ENCODE measurements at places on chromosomes 1 and 21.

GRCh38 chr1:164693564-164694359 lies 134.8 kb downstream of the PBX1 start:
- no peak for DNase-seq

DNA sequence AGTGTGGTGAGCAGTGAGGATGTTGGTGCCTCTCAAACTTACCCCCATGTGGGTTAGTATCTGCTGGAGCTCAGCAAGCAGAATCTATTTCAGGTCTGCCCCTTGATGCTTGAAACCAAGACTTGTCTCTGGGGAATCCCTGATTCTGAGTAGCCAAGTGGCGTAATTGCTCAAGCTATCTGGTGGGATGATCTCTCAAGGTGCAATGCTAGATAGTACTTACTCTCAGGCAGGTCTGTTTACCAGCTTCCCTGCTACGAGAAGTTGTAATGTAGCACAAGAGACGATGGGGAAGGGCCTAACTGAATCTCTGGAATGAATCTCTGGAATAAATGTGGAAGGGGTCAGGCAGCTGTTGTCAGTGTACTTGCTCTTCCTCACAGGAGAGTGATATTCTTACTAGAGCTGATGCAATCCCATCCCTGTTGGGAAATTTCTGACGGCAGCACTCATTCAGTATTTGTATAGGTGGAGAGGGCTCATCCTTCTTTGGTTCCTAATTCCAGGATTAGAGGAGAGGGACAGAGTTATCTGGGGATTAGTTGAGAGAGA lies 65.4 kb downstream of the MACF1 start:
- no peak for DNase-seq

- DNase-seq: no peak
Observed at GRCh38 chr1:58883037-58883887, 99.4 kb upstream of the JUN start.

GRCh38 chr1:98920441-98921110 lies 84.1 kb downstream of the PLPPR5 start:
- no peak for DNase-seq

- no peak for DNase-seq
Observed at GRCh38 chr1:24735509-24736375, 9.5 kb upstream of the CLIC4 start.

DNA sequence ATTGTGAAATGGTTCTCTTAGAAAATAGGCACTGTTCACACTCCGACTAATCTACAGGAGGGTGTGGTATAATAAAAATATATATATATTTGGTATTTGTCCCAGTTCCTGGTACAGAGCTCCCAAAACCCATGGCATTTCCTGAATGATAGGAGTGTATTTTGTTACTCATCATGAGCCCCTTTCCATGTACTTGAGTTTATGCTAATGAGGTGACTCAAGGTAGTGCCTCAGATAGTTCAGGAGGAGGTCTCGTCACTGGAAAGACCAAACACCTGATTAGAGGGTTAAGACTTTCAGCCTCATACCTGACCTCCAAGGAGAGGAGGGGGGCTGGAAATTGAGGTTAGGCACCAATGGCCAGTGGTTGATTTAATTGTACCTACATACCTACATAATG lies 57.9 kb downstream of the TTC3 start:
- DNase-seq: no peak

DNA sequence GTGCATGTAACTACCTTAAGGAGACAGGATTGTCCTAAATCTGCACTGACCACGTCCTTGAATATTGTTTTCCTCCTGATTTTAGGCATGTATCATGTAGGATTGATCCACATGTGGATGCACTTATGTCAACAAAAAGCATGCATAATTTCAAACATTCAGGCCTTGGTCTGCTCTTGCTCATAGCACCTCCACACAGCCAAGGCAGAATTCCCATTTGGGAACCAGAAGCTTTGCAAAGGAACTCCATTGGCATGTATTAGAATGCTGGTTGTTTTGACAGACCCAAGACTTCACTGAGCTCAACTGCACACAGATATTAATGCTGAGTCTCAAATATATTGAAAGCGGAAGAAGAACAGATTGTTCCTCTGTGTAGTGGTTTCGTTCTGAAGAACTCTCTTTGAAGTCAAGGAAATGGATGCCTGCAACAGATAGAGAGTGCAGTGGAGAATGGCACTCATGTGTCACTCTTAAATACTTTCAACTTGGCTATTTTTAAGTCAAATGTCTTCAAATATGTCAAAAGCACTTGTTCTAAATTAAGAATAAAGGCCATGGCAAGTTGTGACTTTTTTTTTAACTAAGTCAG lies 387.6 kb downstream of the LTN1 start:
- DNase-seq: no peak

DNA sequence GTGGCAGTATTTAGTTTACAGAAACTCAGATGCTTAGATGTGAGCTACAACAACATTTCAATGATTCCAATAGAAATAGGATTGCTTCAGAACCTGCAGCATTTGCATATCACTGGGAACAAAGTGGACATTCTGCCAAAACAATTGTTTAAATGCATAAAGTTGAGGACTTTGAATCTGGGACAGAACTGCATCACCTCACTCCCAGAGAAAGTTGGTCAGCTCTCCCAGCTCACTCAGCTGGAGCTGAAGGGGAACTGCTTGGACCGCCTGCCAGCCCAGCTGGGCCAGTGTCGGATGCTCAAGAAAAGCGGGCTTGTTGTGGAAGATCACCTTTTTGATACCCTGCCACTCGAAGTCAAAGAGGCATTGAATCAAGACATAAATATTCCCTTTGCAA lies 59.7 kb upstream of the ZNF326 start:
- DNase-seq: no peak

- DNase-seq: no peak
Observed at GRCh38 chr1:107877092-107877491, 87.9 kb downstream of the VAV3 start.

GRCh38 chr1:221419513-221420095 lies 322.3 kb downstream of the DUSP10 start:
- no peak for DNase-seq

GRCh38 chr1:53590531-53591515 lies 131.6 kb downstream of the DMRTB1 start:
- peak; percentile 71 for DNase-seq

DNA sequence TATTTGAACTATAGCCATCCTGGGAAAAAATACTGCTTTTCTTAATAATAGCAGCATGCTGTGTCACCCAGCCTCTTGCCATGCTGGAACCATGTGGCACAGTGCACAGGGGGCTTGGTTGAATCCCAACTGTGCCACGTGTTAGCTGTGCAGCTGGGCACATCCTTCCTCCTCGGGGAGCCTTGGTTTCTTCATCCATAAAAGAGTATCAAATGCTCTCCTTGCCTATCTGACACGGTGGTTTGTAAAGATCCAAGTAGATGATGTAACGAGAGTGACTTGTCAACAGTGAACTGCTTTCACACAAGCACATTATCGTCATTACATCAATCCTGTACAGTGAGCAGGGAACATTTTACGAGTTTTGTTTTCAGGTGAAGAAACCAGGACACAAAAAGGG lies 24.4 kb downstream of the VASH2 start:
- peak; percentile 33 for DNase-seq
